ENCODE measurements at places on chromosomes 5 and 9.

DNA sequence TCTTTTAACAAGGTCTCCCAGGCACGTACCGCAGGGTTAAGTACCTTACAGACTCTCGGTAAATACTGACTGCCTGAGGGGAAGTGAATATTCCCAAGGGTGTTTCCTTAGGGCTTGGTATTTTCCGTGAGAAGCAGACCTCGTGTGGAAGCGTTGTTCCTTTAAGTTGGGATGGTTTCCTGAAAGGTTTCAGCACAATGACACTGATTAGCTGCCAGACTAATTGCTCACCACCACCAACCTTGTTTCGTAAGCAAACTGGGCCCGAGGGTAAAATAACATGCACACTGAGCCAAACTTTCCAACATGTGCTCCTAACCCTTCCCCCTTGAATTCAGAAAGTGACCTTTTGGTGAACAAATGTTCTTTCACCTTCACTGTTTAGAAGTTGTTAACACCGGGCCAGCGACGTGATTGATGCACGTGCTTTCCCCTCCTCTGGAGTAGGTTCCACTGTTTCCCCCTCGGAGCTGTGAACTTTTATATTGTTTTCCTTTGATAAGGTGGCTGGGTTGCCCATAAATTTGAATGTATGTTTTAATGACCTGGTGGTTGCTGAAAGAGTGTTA, 128.1 kb upstream of the RPS23 start:
- DNase-seq = no peak

DNA sequence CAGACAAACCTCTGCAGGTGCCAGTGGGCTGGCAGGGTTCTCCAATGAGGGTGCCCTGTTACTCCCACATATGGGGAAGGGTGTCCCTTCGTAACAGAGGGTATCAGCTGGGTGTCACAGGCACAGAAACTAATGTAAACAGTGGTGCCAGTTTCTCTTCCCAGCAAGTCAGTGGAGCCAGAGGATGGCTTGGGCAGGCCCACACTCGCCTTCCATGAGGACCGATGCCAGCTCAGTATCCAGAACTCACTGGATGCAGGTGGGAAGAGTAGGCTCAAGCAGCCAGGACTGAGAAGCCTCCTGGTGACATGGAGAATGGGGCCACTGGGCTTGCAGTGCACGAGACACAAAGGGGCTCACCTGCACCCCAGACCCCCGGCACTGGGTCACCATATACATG, 30.4 kb downstream of the FSTL4 start:
- no peak for DNase-seq

DNA sequence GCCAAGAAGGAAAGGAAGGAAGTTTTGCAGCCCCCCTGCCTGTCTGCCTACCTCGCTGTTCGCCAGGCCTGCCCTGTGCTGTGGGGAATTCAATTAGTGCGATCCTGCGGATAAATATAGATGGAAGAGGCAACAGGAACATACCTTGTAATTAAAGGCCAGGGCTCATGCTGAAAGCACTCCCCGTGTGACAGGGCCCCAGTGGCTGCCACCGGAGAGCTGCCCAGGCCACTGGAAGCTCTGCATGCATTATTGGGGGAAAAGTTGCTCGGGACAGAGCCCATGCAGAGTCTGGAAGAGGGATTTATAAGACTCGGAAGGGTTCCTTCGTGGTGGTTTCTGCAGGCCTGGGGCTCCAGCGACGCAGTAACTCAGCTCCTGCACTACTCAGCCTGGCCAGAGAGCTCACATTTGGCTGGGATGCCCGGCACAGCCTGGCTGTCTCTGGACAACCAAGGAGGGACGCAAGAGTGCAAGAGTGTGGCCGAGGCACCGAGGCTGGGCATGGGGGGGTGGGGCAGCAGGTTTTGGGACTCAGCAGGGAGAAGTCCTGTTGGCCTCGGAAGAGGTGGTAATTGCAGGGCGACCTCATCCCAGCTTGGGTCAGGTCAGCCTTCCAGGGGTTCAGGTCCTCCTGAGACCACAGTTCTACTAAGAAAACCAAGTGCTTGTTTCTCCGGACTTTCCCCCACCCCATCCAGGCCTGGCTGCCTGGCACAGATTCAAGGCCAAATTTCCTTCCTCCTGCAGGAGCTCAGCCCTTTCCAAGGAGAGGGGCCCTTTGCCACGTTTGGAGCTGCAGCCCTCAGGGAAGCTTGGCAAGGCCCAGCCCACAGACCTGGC, 68.1 kb upstream of the GGTA1 start:
- DNase-seq = no peak

DNA sequence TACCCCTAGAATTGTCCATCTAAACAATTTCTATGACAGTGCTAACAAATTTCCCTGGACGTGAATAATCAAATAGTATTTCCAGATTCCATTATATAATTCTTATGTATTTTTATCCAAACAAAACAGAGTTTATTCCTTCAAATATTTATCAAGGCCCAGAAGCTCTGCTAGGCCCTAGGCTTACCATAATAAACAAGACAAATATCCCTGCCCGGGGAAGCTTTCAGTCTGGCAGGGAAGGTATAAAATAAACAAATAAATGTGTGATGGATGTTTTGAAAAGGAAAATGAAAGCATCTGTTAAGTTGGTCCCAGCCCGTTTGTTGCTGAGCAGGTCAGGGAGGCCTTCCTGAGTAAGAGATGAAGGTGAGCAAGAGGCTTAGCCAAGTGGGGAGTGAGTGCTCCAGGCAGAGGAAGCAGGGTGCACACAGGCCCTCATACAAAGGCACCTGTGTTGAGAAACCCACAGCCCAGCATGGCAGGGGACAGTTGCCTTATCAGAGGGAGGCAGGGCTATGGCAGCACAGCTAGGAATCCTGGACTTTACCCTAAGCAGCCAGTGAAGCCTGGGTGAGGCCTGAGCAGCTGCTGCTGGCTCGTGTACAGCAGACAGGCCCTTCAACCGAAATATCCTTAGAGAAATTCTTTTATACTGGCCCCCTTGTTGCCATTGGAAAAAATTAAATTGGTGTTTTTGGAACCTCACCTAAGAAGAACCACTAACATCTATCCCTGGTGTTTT, 7.7 kb upstream of the SLC35D2 start:
- no peak for DNase-seq

DNA sequence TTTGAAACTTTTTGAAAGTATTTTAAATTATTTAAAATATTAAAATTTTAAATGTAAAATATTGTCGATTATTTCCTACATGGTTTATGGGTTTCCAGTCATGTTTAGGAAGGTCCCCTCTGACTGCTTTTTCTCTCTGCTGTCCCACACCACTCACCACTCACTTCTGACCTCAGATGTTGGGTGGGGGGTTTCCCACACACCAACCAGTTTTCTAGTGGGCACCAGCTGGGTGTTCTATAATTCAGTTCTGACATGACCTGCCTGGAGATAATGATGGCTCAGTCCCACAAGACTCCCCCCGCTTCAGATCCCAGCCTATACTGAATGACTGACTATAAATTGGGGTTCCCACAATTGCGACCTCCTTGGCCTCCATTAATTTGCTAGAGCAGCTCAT, 310.4 kb downstream of the GADD45G start:
- DNase-seq = no peak

DNA sequence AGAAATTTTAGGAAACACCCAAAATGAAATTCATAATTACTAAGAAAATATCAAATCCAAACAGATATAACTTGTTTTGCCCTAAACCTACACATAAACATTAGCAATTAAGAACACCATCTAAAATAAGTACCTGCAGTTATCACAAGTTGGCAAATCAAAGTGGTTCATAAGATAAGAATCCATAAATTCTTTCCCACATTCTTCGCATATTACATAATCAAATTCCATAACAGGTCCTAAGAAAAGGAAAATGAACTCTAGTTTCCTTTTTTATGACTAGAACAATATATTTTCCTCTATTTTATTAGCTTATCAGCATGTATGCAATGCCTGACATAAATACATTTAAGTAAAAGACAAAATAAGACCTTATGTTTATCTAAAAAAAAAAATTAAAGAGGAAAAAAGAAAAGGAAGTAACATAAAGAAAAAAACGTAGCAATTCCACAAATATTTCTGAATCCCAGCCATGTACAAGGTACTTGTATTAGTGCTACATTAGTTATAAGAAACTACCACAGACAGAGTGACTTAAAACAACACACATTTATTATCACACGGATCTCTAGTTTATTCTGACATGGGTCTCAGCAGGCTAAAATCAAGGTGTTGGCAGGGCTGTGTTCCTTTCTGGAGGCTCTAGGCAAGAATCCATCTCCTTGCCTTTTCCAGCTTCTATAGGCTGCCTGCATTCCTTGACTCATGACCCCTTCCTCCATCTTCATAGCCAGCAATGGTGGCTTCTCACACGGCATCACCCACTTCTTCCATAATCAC, 7.5 kb downstream of the XPA start:
- DNase-seq = no peak

DNA sequence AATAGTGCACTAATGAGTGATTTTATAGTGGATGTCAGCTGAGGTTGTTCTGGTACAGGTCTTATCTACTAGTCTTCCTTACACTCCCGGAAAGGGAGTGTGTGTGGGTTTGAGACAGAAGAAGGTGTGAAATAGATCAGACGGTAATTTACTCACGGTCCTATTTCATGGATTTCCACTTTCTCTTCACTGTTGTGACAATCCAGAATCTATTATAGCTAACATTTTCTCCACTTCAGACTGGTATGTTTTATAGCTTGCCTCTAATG, 7.0 kb upstream of the C9 start:
- DNase-seq = no peak

DNA sequence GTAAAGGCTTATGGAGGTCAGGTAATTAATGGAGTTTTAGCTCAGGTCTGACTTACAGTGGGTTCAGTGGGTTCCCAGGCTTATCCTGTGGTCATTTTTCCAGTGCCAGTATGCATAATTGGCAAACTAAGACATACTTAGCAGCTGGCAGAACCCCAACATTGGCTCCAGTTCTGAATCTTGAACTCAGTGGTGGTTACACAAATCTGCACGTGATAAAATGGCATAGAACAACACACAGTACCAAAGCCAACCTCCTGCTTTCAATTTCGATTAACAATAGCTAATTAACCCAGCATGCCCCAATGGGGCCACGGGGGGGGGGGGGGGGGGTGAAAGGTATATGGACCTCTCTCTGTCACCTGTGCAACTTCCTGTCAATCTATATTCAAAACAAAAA, 19.0 kb upstream of the BARX1 start:
- no peak for DNase-seq

DNA sequence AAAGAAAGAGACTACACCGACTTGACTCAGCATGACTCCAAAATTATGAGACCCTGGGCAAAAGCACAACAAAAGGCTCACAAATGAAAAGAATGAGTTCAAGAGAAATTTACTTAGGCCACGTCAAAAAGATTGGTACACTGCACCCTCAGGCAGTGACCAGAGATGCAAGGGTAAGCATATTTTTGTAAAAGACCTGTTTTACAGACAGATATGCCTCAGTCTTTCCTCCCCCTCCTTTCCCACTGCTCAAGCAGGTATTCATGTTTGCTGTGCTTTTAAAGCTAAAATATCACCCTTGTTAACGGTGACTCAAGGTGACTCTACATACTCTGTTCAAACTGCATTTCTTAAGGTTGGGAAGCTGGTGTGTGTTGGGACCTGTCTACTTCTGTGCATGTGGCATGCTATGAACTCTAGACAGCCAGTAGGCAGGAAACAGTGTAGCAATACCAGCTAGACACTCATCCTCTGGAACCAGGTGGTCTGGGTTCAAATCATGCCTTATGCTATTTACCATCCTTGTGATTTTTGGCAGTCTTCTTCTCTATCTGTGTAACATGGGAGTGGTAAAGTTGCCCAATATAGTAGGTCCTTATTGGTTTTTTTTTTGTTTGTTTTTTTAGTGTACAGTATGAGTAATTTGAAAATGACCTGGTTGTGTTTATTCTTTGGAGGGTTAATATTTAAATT, 98.7 kb downstream of the TLE4 start:
- DNase-seq = no peak

- DNase-seq = no peak
These were observed 202.0 kb upstream of the NR3C1 start for GRCh38 chr5:143605403-143606005.

DNA sequence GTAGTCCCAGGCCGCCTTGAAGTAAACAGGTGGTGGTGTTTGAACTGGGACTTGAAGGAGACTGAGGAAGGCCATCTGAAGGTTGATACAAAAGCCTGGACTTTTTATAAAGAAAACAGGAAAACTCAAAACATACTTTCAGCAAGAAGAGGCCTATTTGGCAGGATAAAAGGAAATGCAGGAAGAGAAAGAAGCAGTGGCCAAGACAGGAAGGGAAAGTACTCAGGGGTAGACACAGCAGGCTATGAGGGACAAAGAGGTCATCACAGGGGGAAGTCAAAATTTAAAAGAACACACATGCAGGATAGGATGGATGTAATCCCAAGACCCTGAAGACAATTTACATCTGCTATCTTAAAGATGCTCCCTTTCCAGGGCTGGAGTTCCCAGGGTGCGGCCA, 13.0 kb downstream of the TLE1 start:
- no peak for DNase-seq

- DNase-seq = peak; percentile 11
These were observed 15.2 kb upstream of the NEK6 start for GRCh38 chr9:124242331-124243194.

DNA sequence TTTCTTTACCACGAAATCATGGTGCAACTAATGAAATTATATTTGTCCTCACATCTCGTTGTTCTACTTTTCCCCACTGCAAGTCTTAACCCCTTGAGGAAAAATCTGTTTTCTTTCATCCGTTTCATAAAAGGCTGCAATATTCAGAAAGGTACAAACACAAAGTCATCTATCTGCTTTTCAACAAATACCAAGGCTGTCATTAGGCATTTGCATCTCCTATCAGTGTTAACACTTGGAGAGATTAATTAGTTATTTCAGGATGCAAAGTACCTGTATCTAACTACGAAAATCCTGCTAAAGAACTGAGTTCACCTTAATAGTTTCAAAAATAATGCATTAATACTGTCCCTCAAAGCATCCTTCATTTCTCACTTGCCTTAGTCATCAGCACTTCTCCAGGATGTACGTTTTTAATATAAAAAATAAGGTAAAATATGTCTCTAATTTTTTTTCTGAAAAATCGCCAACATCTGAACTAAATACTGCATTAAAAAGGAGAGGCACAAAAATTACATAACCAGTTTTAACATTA, 1.8 kb downstream of the ARRDC3 start:
- no peak for DNase-seq

DNA sequence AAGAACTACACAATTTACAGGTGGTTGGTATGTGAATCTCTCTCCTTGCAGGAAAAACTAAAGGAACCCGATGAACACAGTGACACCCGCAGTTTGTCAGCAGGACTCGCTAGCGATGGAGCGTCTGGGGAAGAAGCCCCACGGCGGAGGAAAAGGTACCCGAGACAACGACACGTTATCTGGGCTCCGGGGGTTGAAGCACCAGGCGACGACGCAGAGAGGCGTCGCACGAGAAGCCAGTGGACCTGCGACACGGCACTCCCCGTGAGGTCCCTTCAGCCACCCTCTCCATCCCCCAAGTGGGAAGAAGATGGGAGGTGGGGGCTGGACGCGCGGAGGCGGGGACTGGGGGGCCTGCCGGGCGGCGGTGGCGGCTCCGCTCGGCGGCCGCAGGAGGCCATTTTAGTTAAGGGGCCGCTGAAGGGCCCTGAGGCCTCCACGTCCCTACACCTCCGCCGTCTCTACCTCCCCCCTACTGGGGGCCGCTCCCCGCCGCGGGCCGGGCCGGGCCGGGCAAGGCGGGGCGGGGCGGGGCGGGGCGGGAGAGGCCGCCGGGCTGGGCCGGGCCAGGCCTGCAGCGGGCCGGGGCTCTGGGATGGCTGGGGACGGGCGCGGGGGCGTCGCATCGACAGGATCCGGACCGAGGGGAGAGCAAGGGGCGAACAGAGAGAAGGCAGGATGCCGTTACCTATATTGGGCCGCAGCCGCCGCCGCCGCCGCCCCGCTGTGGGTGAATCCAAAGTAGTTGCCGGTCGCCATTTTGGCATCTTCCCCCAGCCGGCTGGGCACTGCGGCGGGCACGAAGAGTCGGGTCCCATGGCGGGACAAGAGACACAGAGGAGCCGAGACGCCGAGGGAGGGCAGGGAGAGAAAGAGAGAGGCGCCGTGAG, 754 bp downstream of the ZFR start:
- DNase-seq = peak; percentile 77

Measured in GM13976 (cell line).